ENCODE measurements at places on chromosomes 3 and 15. TPM values are rescaled to one million over a fixed set of nuclear protein-coding genes. Genes with fewer than 3 reads are reported as not detected.

GRCh38 chr3:1870738-1871137 is 227.9 kb upstream of the CNTN4 start:
- DNase-seq, result no peak

DNA sequence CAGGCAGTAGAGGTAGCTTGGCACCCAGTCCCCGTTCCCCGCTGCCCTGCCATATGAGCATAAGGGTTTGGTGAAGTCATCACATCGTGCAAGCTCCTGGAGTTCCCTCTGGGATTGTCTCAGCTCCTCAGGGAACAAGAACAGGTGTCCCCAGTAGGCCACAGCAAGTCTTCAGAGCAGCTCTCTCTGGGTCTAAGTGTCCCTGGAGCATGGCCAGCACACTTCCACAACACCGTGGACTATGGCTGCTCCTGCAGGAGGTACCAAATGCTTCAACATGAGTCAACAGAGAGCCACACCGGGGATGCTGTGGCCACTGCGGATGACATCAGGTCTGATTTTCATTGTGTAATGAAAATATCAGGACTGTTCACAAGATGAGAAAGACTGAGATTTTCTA is 23.1 kb downstream of the ABHD6 start:
- no peak for DNase-seq

DNA sequence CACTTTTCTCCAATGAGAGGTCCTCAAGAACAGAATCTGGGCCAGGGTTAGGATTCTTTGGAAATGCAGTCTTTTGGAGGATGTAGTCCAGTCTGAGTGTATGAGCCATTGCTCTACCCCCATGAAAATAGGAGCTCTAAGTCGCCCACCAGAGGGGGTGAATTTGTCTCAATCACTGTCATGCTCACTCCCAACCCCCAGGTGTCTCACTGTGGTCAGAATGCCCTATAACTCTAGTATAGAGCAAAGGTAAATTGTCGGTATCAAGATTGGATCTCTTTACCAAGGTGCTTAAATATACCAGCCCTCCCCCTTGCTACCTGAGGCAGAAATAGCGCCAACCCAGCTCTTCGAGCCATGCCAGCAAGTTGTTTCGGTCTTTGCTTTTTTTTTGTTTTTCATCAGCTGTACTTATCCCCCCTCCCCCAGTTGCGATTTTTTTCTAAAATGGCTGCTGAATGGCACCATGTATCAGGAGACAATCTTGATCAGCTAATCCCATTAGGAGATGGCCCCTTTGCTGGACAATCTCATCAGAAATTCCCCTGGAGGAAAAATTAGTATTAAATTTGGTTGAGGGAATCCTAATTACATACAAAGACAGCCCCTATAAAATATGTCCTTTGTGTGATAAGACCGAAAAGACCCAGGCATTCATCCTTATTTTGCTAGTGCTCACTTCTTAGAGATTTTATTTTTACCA is 130.7 kb downstream of the EBLN2 start:
- DNase-seq, result no peak

DNA sequence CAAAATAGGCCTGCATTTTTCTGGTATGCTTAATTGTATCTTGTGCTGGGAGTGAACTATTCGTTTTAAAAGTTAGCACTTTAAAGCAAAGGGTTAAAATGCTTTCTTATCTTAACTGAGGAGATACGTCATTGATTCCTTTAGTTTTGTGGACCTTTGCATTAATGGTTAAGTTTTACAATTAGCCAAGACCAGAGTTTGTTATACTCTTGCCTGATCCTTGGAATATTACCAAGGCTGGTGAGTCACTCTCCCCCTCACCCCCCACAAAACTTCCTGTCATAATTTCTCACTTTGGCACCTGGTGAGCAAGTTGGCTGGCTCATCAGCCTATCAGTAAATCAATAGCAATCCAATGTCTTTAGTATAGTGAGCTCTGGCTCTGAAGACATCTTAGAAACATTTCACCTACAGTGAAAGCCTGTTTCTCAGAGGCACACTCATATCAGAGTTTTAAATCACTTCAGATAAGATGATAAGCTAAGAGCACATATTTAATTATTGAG is 26.7 kb downstream of the SLC2A2 start:
- no peak for DNase-seq

CADPS gene
- 25.0 TPM for total RNA-seq

DNA sequence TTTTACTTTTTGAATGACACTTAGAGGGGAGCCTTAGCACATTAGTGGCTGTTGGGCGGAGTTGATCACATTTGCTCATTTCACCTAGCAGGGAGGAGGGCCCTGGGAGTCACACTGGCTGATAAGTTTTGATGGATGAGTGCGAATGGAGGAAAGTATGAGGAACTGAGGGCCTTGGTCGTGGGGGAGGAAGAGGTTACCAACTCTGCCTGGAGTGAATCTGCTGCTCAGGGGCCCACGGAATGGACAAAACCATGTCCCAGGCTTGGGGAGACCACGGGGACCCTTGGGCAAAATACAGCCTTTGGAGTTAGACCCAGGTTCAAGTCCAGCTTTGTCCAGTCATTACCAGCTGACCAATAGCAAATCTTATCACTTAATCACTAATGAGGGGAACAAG is 5.1 kb upstream of the FLNB start:
- no peak for DNase-seq

GRCh38 chr3:128874481-128875180 is 4.8 kb upstream of the ACAD9 start:
- no peak for DNase-seq

GRCh38 chr3:149726716-149727407 is 25.4 kb downstream of the COMMD2 start:
- DNase-seq, result no peak

DNA sequence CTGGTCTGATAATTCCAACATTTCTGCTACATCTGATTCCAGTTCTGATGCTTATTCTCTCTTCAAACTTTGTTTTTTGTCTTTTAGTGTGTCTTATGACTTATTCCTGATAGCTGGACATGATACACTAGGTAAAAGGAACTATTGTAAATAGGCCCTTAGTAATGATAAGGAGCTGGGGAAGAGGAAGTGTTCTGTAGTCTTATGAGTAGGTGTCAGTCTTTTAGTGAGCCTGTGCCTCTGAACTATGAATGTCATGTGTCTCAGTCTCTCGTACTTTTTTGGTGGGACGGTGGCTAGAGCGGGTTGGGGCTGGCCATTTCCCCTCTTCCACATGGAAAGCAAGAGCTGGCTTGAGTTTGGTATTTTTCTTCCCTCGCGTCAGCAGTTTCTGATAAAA is 41.2 kb downstream of the PCCB start:
- DNase-seq, result no peak

DNA sequence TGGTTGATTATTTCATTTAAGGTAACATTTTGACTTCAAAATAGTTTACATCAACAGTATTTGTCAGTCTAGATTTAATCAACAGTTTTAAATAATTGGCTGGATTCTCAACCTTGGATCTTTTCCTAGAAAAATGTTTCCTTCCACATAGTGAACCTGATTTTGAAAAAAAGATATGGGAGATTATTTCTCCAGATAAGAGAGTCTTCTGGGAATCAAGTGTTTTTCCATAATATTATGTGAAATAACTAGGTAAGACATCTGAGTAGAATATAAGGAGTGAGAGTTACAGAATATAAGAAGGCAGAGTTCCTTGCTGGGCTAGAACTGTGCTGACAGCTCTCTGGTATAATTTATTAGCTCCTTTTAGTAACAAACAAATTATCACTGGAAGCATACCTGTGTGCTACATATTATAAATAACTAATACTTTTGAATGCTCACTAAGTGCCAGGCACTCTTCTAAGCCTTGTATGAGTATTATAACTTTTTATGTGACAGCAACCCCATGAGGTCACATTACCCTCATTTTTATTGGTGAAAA is 18.8 kb upstream of the TNFSF10 start:
- DNase-seq, result no peak

- DNase-seq, result peak; percentile 17
Observed at GRCh38 chr3:65873028-65873427, 165.7 kb downstream of the MAGI1 start.
